ENCODE measurements at places on chromosomes 7 and 10.

- no peak for DNase-seq
Measured at GRCh38 chr10:116043861-116044260, 229.1 kb downstream of the GFRA1 start.

DNA sequence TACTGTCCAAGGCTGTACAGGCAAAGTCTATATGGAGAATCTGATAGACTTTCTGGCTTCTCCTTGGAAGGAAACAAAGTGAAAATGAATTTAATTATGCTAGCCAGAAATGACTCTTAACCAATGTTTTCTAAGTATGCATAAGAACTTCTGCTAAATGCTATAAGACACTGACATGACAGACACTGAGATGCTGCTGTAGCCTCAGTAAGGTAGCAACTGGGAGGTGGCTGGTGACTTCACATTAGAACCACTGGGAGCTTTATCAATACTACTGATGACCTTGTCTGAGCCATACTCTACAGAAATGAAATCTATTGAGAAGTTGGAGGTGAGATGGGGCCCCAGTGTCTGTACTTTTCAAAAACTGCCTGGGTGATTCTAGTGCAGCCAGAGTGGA, 188.6 kb downstream of the ZNF365 start:
- no peak for DNase-seq

DNA sequence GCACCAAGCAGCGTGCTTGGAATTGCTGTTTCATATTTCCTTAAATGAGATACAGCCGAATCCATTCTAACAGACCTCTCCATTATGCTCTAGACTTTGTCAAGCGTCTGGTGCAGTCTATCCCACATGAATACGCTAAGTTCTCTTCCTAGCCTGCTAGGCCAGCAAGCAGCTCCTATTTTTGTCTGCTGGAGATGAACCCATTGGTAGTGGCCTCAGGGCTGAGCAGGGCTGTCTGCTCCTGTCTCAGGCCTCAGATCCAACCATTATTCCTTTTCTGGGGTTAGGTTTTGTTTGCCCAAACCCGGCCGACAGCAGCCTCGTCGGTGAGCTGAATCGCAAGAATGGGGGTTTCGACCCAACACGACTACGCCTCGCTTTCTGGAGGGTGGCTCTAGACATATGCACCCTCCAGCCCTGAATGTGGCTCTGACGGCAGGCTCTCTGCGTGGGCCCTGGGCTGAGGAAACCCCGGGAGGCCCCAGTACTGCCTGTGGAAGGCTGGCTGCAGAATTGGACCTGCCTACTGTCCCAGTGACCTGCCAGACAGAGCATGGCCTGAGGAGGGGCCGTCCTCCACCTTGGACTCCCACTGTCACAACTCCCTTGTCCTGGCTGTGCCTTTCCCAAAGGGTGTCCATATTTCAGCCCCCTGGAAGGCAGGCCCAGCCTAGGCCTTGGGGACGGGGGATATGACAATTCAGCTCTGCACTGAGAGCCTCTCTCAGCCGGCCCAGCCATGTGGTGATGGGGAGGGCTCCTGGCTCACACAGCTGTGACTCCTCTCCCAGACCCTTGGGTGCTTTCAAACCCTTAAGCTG, 267.9 kb upstream of the TCERG1L start:
- no peak for DNase-seq

DNA sequence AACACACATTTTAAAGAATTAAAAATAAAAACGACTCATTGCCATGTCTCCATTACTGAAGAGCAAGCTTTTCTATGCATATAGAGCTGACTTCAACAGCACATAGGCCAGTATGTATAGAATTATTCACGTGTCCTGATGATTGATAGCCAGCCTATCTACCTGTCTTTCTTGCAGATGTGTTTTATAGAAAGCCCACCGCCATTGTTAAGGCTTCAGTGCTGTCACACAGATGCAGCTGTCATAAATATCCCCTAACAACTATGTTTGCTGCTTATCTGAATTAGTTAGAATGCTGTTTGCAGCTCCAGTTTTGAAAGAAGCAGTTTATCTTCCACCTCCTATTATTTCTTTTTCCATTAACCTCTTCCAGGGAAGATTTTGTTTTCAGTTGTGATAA, 235.9 kb downstream of the SLC25A13 start:
- DNase-seq, result no peak

- DNase-seq, result no peak
Measured at GRCh38 chr10:18008986-18009385, 57.3 kb downstream of the SLC39A12 start.

DNA sequence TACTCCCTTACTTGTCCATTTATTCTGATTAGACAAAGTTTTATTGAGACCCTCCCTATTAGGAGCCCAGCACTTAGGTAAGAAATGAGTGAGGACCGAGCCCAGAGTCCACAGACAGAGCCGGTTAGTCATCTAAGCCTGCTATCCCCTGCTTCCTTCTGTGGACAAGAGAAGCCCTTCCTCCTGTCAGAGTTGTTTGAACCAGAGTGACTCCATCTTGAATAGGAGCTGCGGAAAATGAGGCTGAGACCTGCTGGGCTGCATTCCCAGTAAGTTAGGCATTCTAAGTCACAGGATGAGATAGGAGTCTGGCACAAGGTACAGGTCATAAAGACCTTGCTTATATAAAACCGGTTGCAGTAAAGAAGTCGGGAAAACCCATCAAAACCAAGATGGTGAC, 109.1 kb downstream of the CPXM2 start:
- DNase-seq, result no peak

GRCh38 chr7:101402081-101402779, 39.6 kb downstream of the COL26A1 start:
- DNase-seq, result no peak

DNA sequence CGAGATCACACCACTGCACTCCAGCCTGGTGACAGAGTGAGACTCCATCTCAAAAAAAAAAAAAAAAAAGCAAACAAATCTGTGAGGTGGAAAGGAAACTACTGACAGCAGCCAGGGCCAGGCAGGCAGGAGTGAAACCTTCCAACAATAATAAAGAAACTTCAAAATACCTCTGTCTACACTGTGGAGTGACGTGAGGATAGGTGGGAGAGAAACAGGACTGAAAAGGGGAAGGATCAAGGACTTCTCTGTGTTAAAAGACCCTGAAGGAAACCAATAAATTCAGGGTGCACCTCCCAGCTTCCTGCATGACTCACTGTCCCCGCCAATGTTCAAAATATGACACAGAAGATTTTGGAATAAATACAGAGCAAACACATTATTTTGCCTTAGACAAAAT, 82.9 kb downstream of the KIAA1549 start:
- DNase-seq, result no peak

GRCh38 chr7:52961084-52961483, 74.3 kb upstream of the POM121L12 start:
- DNase-seq, result no peak

DNA sequence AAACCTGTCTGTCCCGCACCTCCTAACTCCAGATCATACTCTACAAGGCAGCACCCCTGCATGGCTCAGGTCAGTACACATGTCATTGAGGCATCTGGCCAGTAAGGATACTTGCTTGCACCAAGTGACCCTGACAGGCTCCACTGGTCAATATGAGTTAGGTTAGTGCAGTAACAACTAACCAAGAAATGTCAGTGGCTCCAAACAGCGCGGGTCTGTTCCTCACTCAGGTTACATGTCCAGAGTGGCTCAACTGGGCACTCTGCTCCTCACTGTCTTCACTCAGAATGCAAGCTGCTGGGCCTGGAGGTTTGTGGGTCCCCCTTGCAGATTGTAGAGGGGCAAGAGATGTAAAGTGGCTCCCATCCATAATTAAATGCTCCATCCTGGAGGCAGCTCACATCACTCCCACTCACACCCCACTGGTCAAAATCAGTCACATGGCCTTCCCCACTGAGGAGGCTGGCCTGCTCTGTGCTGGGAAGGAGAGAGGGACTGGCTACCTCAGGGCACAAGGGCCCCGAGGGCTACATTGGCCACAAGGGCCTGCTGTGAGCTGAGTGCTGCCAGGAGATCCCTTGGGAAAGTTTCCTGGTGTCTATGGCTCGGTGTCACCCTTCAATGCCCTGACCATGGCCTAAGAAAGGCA, 109.1 kb upstream of the GDF10 start:
- no peak for DNase-seq

DNA sequence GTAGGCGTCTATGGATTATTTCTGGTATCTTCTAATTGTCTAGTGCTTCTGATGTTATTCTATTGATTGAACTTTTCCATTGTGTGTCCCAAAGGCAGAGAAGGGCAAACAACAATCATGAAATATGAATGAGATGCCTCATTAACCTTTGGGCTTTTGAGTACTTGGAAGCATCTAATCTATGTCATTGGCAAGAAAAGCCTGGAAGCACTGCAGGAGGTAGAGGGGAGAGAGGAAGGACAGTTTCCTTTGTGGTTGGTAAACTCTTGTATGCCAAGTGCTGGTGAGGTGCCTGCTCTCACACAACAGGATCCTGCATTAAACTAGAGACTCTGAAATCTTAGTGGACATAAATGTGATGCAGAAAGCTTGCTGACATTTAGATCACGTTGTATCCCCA, 155.2 kb upstream of the TPK1 start:
- no peak for DNase-seq

GRCh38 chr7:90764848-90765570, 168.9 kb downstream of the CDK14 start:
- no peak for DNase-seq

DNA sequence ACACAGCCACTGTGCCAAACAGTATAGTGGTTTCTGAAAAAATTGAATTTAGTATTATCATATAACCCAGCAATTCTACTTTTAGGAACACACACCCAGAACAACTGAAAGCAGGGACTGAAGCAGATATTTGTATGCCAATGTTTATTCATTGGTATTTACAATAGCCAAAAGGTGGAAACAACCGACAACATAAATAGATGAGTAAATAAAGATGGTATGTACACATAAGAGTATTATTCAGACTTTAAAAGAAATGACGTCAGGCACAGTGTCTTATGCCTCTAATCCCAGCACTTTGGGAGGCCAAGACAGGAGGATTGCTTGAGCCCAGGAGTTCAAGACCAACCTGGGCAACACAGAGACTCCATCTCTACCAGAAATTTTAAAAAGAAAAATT, 7.2 kb downstream of the CDCA7L start:
- no peak for DNase-seq

- no peak for DNase-seq
Measured at GRCh38 chr10:88028654-88029053, 165.2 kb downstream of the PTEN start.

GRCh38 chr10:133009218-133009950, 67.0 kb upstream of the CFAP46 start:
- DNase-seq, result no peak

DNA sequence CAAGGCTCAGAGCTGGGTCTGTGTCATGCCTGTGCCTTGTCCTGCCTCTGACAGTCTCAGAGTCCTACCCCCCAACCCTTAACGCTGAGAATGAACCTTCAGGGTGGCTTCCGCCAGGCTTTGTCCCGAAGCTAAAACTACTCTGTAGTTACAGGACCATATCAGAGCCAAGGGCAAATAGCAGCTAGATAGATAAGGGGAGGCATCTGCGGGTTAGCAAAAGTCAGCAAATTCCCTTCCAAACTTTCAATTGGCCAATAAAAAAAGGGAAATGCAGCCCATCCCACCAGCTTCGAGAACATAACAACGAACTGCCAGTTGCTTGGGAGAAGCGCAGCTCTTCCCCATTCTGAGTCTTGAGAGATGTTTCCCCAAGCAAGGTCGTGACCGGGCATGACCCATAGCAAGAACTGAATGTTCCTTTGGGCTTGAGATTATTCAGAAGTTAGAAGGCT, 17.7 kb downstream of the CCL24 start:
- no peak for DNase-seq

- no peak for DNase-seq
Measured at GRCh38 chr10:89213191-89213808, 6.2 kb upstream of the CH25H start.

DNA sequence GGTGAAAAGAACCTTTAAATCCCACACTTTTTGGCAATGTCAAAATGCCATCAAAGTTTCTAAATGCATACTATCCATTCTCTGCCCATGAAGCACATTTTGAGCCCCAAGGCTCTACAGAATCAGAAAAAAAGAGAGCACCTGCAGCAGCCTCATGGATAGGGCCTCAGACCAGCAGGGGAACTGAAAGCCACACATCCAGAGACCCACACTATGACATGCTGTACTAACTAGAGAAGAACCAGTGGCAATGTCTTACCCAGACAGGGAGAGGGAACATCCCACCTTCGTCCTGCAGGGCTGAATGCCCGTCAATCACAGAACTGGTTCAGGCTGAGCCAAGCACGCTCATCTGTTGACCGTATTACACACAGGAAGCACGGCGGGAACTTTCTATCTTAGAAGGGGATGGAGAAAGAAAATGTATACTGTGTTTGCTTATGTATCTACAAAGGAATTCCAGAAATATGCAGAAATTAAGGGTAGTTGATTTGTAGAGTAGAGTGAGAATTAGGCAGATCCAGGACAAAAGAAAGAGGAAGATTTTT, 237.2 kb downstream of the GLI3 start:
- DNase-seq, result no peak

GRCh38 chr10:65838811-65839210, 1087.0 kb upstream of the LRRTM3 start:
- DNase-seq, result no peak

DNA sequence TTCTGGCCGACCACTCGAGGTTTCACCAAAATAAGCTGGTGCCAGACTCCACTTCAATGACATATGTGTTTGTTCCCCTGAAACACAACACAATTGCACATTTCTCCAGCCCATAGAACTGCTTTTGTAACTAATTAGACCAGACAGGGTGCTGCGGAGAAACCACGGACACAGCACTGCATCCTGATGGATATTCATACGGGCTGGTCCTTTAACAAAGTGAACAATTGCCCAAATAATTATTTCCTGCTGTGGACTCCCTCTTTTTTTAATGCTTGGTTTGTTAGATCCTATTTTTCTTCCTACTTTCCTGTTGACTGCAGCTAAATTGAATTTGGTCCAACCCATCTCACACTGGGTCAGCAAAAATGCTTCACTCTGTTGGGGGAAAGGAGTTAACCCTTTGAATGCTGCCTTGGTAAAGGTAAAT, 198.6 kb upstream of the BMPER start:
- no peak for DNase-seq

DNA sequence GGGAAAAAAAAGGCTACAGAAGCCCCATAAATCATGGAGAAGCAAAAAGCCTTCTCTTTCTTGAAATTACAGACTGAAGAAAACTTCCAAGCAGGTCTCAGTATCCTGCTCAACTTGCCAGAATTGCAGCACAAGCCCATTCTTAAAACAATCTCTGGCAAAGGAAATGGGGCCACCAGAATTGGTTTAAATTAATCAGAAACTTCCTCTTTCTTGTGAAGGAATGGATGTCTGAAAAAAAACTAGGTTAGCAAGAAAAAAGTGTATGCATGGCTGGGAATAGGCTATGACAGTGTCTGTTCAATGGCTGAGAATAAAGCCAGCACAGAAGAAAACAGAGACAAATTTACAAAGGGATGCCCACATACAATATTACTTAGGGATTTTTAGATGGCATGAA, 59.1 kb downstream of the TFEC start:
- DNase-seq, result no peak

DNA sequence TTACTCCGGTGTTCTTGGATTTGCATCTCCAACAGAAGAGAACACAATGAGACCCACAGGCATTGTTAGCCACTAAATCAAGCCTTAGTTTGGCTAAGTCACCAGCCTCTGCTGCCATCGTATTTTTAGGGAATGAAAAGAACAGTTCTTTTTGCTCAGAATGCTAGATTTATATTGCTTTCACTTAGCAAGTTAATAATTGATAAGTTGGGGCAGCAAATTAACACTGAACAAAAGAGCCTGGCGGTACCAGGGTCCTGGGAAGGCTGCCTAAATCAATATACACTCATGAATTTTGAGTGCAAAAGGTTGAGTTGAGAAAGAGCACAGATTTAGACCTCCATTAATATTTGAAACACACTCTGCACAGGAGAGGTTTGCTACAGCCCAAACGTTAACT, 767.7 kb downstream of the TYW1 start:
- no peak for DNase-seq

Data from activated CD8-positive, alpha-beta memory T cell treated with anti-CD3 and anti-CD28 coated beads for 4 hours (primary cell).